Stimulated activated CD8-positive, alpha-beta memory T cell treated with anti-CD3 and anti-CD28 coated beads, Interleukin-2, amount 100 ng/mL, for 1 hour (primary cell): ENCODE measurements at places on chromosomes 12 and 14.

- no peak for DNase-seq
Measured at GRCh38 chr12:132167611-132168310, 23.5 kb downstream of the NOC4L start.

GRCh38 chr12:124583854-124584253 is 16.4 kb upstream of the NCOR2 start:
- no peak for DNase-seq

- no peak for DNase-seq
Measured at GRCh38 chr14:60222820-60223219, 26.2 kb upstream of the PPM1A start.

DNA sequence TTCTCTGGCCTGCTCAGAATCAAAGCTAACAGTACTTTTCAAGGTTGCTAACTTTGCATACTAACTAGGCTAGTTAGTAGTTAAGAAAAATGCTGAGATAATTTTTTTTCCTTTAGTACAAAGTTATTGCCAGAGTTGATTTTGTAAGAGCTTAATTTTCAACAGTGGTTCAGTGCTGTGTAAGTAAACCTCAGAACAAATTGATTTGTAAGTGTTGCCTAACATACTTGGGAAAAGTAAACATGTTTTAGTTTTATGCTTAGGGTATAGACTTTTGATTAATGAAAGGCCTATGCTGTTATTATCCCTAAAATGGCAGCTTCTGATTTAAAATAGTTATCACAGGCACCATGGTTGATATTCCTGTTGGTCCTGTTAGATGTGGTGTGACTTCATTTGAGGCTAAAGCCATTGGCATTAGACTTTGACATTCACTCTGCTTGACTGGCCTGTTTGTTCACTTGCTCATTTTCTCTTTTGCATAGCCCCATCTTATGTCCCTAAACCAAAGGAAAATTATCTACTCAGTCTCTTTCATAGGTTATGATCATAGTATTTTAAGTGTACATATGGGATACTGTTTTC is 5.2 kb downstream of the CMAS start:
- no peak for DNase-seq

DNA sequence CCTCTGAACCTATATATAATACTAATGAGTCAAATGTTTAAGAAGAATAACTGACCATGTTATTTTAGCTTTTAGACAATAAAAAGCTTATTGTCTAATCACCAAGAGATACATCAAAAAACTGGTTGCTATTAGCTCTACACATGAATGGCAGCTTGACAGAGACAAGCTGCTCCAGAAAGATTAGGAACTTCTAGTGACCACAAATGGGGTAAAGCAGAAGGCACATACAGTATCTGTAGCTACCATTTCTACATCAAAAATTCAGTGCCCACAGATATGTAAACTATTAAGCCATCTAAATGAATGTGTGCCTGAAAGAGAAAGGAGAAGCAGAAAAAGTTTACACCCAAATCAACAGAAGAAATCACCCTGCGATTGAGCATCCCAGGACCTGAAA is 2.4 kb downstream of the AREL1 start:
- no peak for DNase-seq

DNA sequence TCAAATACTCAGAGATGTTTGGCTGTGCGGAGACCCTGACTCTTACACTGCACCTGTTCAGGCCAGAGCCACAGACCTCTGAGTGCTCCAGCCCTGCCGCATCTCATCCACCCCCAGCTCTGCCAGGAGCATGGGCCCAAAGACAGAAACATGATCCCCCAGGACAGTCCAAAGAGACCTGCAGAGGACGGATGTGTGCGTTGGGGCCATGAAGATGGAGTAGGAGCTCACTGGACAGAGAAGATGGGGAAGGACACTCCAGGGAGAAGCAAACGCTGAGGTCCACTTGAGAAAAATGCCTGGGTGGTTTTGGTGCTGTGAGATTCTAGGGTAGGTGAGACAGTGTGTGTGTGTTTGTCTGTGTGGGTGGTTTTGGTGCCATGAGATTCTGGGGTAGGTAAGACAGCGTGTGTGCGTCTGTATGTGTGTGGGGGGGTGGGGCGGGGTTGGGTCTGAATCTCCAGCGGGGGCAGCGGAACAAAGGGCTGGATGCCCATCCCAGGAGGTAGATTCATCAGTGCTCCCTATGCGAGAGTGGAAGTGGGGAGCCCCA is 818 bp upstream of the HHIPL1 start:
- DNase-seq: no peak

DNA sequence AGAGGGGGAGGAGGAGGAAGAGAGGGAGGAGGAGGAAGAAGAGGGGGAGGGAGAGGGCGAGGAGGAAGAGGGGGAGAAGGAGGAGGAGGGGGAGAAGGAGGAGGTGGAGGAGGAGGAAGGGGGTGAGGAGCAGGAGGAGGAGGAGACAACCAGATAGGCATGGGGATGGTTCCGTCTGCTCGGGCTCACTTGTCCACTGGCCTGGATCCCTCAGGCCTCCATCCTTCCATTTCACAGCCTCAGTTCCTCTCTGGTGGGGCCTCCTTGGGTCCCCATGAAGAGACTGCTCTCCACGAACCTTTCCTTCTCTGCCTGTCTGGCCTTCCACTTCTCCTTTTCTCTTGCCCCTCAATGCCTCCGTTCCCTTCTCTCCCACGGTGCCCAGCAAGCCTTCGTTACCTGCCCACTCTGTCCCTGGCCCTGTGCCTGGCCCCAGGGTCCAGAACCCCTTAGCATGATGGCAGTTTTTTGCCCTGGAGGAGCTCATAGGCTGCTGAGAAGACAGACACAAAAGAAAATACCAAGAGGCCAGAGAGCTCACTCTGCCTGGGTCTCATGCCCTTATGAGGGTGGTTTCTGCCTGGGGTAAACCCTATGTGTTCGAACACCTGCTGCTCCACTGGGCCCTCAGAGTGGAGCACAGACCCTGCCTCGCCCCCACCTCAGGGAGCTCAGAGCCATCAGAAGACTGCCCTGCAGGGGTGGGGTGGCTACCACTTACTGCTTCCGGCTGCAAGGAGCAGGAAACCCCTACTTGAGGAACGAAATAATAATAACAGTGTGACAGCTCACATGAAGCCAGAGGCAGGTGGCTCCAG is 11.7 kb upstream of the CACNA2D4 start:
- DNase-seq: no peak

- DNase-seq: no peak
Measured at GRCh38 chr12:105336411-105336810, 5.9 kb downstream of the C12orf75 start.

DNA sequence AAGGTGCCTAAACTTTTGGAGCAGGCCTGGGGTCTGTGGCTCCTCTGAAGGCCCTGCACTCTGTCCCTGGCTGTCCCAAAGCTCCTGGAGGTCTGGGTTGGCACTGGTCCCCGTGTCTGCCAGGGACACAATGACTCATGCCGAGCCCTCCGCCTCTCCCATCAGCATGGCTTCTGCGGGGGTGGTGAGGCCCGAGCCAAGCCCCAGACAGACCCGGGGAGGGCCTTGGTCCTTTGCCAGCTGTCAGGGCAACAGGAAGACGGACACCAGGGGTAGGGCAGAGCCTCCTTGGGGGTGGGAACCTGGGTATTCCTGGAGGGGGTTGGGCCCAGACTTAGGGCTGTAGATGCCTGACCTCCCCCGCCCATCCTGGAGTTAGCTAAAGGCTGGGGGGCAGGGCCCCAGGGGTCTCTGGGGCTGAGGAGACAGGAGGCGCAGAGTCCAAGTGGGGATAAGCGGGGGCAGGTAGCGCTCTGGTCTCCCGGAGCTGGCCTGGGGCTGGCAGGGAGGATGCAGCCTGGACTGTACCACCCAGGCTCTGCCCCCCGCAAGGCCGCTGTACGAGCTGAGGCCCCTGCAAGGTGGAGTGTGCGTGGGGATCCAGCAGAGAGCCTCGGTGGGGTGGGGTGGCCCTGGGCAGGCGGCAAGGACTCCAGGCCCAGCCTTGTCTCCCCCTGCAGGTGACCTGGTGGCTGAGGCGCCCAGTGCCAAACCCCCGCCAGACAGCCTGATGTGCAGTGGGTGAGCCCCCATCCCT is 16.4 kb upstream of the PUS1 start:
- no peak for DNase-seq

DNA sequence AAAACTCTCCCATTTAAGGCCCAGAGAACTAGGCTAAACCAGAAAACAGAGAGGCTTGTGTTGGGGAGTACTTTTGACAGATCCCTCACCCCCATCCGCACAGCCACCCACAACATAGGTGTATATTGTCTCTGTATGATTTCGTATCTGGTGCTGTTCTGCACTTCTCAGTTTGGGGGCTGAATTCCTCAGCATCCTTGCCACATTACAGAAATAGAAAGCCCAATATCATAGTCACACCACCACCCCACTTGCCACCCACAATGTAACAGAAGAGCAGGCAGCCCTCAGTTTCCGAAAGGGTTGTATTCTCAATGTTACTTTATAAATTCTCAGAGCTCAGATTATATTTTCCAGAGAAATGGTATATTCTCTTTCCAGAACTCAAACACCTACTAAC is 950.9 kb downstream of the DIO2 start:
- no peak for DNase-seq

GRCh38 chr14:105034315-105035039 is 13.6 kb upstream of the CDCA4 start:
- no peak for DNase-seq

- no peak for DNase-seq
Measured at GRCh38 chr14:50469982-50470381, 62.4 kb downstream of the MAP4K5 start.

- DNase-seq: no peak
Measured at GRCh38 chr12:125134576-125134975, 69.3 kb downstream of the AACS start.

DNA sequence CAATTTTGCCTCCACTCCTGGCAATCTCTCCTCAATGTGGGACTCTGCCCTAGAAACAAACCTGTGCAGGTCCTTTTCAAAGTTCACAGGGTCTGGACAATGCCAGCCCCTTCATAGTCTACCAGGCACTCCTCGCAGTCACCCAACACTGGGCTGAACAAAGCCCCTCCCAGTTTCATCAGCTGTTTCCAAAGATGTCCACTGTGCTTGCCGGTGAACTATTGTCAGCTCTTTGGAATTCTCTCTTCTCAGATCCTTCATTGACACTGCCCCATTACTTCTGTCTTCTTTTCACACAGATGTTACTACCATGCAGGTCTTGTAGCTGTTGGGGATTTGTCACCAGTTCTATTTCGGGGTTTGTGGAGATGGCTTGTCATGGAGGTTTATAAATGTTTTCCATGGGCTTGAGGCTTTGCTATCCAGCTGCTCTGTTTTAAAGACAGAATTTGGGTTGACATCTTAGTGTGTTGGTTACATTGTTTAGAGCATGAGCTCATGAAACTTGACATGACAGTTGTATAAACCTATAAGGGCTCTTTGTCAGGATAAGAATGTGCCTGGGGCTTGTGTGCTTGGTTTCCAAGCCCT is 77.3 kb upstream of the DHRS4 start:
- no peak for DNase-seq

DNA sequence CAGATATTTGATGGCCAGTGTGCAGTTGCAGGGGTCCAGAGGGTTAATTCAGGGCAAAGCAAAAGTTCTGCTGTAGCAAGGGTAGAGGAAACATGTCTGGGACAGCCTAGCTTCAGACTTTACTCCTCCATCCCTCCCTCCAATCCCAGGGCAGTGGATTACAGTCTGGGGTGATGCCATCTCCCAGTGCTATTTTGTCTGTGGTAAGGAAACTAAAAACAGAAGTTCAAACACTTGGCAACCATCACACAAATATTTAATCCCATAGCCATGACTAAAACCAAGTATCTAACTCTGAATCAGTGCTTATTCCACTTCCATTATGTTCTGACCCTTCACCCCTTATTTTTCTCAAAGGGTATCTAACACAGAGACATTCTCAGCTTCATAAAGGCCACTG is 61.8 kb downstream of the PIK3C2G start:
- DNase-seq: no peak

- no peak for DNase-seq
Measured at GRCh38 chr12:3379079-3379478, 111.9 kb upstream of the PRMT8 start.

- DNase-seq: no peak
Measured at GRCh38 chr14:89298056-89298834, 118.8 kb downstream of the FOXN3 start.

GRCh38 chr14:65927931-65928356 is 515.4 kb downstream of the FUT8 start:
- peak; percentile 48 for DNase-seq

DNA sequence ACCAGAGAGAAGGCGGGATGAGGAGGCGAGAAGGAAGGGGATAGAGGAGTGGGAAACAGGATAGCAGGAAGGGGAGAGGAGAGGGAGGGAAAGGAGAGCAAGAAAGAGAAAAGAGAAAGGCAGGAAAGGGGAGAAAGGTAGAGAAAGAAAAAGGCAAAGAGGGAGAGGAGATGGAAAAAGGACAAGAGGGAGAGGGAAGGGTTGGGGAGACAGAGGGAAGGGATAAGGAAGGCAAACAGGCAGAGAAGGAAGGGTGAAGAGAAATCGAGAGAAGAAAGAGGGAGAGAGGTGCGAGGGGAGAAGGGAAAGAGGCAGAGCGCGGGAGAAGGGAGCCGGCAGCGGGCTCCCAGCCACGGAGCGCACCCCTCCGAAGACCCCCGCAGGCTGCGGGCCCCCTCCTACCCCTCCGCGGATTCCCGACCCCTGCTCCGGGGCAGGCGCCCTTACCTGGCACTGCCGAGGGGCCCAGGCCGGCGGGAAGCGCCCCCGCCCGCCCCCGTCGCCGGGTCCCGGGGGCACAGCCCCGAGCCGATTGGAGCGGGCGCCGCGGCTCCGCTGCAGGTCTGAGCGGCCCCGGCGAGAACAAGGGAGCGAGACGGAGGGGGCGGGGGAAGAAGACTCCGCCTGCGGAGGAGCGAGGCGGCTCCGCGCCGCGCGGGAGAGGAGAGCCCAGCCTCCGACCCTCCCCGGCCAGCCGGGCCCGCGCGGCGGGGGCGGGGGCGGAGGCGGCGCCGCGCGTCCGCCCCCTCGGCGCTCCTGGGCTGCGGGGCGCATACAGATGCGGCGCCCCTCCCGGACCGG is at the start of gene CDH24:
Gene CDH24, minus strand, starts transcription at position 565 of the 801 bp plus-strand sequence. CDS start 1,787 bp downstream, outside the sequence.
- DNase-seq: no peak

- no peak for DNase-seq
Measured at GRCh38 chr12:108560321-108560721, 652 bp downstream of the SART3 start.

DNA sequence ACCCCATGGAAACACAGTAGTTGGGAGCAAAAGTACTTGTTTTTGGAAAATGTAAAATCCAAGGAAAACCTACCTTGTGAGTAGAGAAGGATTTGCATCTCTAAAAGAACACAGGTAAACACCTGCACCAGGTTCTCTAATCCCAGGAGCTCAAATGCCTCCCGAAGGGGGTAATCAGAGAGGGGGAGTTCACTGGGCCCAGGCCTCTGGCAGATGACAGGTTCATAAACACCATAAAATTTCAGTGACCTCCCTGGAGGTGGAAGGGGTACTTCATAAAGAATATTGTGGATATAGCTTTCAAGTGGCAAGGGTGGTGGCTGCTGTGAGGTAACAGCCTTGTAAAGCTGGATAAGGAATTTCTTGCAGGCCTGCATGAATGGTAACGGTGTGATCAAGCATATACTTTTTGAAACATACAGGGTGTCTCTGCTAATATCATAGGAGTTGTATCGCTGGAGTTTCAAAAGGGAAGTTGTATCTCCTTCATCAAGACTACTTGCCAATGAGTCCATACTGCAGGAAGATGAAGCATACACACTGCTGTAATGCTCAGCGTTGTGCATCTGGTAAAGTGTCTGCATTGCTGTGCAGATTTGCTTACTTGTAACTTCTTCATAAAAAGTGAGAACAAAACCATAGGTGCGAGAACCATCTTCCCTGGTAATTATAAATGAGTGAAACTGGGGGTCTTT is 111.3 kb downstream of the DENND5B start:
- DNase-seq: no peak
